Mesothelial cell of epicardium (in vitro differentiated cells): ENCODE measurements at places on chromosomes 2 and 18.
A peak's percentile ranks its signal among the peaks of the same experiment; 100 is the strongest.

- no peak overlapping the region for H3K27ac ChIP-seq
- H3K27me3 ChIP-seq: no peaks in the 10 kb centered on the region
- no peak for DNase-seq
- H3K4me3 ChIP-seq: no peak overlapping the region
- peaks cover 1% of the 10 kb centered on the region for H3K36me3 ChIP-seq
- H3K4me1 ChIP-seq: no peaks in the 10 kb centered on the region
Measured at GRCh38 chr18:72984290-72984689, 116.5 kb upstream of the NETO1 start.

- H3K36me3 ChIP-seq: no peaks in the 10 kb centered on the region
- no peak overlapping the region for H3K4me3 ChIP-seq
- no peak overlapping the region for H3K27ac ChIP-seq
- no peak for DNase-seq
- H3K27me3 ChIP-seq: no peaks in the 10 kb centered on the region
Measured at GRCh38 chr18:30044496-30044895, 998.0 kb downstream of the DSC3 start.

GRCh38 chr2:135685361-135685760 lies 56.3 kb upstream of the UBXN4 start:
- no peak overlapping the region for H3K4me3 ChIP-seq
- no peak overlapping the region for H3K27ac ChIP-seq
- no peaks in the 10 kb centered on the region for H3K27me3 ChIP-seq

GRCh38 chr2:18436503-18437005 lies 123.9 kb downstream of the RDH14 start:
- peaks cover 31% of the 10 kb centered on the region for H3K4me1 ChIP-seq
- no peak overlapping the region for H3K4me3 ChIP-seq
- no peaks in the 10 kb centered on the region for H3K27me3 ChIP-seq
- H3K36me3 ChIP-seq: no peaks in the 10 kb centered on the region
- no peak for DNase-seq
- no peak overlapping the region for H3K27ac ChIP-seq

DNA sequence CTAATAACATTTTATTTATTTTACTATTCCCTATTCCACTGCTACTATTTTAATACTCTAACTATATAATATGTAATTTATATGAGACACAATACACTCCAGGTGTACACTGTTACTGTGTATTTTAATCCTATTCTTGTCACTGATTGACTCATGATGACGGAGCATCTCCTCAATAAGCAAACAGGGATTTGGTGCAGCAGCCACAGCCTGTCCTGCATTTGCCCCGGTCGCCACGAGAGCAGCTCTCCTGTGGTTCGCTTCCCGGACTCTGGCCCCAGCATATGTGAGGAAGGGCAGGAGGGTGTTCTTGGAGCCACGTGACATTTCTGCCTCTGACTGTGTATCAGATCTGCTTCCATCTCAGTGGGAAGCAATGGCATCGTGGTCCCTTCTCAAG lies 74.1 kb upstream of the PXDN start:
- no peak overlapping the region for H3K4me3 ChIP-seq
- no peak overlapping the region for H3K27ac ChIP-seq
- H3K4me1 ChIP-seq: peaks cover 22% of the 10 kb centered on the region

- no peak overlapping the region for H3K27ac ChIP-seq
- no peak overlapping the region for H3K4me3 ChIP-seq
- H3K36me3 ChIP-seq: no peaks in the 10 kb centered on the region
- H3K4me1 ChIP-seq: peaks cover 20% of the 10 kb centered on the region
Measured at GRCh38 chr2:18440141-18440661, 120.3 kb downstream of the RDH14 start.

DNA sequence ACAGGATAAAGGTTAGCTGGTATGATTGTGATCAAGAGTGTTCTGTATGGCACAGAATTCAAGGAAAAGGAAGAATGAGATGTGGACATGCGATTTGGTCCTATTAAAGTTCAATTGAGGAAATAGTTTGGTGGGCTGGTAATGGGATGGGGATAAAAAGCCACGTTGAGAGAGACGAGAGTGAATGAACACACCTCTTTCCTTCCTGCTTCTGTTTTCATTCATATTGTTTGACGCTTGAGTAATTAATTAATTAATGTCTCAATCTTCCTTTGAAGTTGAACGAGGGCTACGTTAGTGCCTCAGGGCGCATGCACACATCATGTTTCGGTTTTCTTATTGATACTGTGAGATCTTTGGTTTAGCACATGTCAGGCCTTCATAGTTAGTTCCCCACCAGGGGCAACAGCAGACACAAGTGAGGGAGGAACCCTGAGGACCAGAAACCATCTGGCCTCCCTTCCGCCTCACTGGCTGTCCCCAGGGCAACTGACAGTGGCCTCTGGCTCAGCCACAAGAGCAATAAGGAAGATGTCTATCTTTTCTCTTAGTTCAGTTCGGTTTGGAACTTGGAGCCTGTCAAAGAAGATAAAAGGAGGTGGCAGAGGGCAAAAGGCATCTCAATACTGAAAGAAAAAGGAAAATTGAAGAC lies 116.0 kb downstream of the LIPG start:
- no peaks in the 10 kb centered on the region for H3K36me3 ChIP-seq
- peaks cover 21% of the 10 kb centered on the region for H3K4me1 ChIP-seq
- no peak for DNase-seq
- no peak overlapping the region for H3K4me3 ChIP-seq
- H3K27me3 ChIP-seq: peaks cover 9% of the 10 kb centered on the region

DNA sequence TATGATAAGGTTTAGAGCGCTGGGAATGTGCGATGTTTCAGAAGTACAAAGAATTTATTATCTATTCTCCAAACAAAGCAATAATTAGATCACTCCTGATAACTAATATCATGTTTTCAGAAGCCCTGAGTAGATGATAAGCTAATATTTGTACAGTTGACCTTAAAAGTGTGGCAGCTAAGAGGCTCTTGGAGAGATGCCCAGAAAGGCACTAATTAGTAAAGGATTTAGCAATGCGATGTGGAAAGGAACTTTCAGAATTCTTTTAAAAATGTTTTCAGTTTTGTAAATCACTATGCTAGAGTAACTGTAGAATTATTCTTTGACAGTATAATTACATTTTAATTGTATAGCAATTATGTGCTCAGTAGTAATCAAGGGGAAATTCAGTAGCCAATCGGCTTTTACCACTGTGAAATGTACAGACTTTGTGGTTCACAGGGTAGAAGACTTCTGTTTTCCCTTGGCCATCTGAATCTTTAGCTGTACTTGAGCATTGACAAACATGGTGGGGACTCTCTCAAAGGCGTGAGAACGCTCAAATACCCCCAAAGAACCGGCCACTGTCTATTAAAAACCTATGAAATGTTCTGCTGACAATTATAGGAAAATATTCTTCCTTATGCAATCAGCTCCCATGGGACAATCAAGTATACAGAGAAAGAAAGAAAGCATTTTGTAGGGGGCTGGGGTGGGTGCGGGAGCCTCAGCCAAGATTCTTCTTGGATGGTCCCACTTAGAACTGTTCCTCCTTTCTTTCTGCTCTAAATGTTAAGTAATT lies 262.8 kb upstream of the AGAP1 start:
- H3K27ac ChIP-seq: no peak overlapping the region
- DNase-seq: no peak
- no peaks in the 10 kb centered on the region for H3K36me3 ChIP-seq
- no peak overlapping the region for H3K4me3 ChIP-seq

GRCh38 chr2:133657591-133657990 lies 89.3 kb upstream of the NCKAP5 start:
- H3K36me3 ChIP-seq: no peaks in the 10 kb centered on the region
- H3K4me3 ChIP-seq: no peak overlapping the region
- no peak overlapping the region for H3K27ac ChIP-seq
- peaks cover 2% of the 10 kb centered on the region for H3K27me3 ChIP-seq

- H3K4me1 ChIP-seq: peaks cover 26% of the 10 kb centered on the region
- H3K27me3 ChIP-seq: no peaks in the 10 kb centered on the region
- H3K36me3 ChIP-seq: no peaks in the 10 kb centered on the region
- H3K27ac ChIP-seq: peak overlapping the region; percentile 13
Measured at GRCh38 chr2:78418021-78418420, 607.5 kb upstream of the REG3G start.

GRCh38 chr2:147607379-147607778 lies 237.4 kb upstream of the ACVR2A start:
- H3K36me3 ChIP-seq: peaks cover 2% of the 10 kb centered on the region
- H3K27ac ChIP-seq: no peak overlapping the region
- no peak for DNase-seq
- H3K27me3 ChIP-seq: no peaks in the 10 kb centered on the region
- no peak overlapping the region for H3K4me3 ChIP-seq
- H3K4me1 ChIP-seq: peaks cover 23% of the 10 kb centered on the region

GRCh38 chr2:235126768-235127167 lies 175.0 kb downstream of the SH3BP4 start:
- no peaks in the 10 kb centered on the region for H3K36me3 ChIP-seq
- DNase-seq: no peak

DNA sequence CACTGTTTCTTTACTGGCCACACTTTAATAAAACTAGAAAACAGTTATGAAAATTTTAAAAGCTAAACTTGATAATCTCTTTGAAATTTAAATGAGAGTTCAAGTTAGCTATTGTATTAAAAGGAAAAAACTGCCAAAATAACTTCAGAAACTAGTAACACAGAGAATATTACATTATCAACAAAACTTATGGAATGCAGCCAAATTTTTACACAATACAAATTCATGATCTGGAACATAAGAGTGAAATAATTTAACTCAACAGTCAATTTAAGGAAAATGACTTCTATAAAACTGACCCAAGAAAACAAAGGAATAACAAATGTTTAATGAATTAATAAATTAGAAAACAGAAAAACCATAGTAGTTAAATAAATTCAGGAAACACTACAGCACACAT lies 65.0 kb downstream of the TCF4 start:
- peak overlapping the region; percentile 39 for H3K27ac ChIP-seq
- H3K27me3 ChIP-seq: no peaks in the 10 kb centered on the region
- H3K4me3 ChIP-seq: no peak overlapping the region

DNA sequence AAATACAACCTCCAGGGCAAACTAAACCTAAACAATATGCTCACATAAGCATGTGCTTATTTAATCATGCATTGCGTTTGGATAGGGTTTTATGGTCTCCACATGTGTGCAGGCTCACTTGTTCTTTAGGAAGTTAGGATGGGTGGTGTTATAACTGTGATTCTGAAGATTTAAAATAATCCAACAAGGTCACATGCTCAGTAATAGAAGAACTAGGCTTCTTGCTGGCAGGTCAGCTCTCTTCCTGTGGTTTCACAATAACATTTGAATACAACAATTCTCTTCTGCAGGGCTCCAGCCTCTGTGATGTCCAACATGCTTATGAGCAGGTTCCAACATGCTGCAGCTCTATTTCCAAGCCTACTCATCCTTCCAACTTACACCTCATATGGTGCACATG lies 84.0 kb downstream of the MYL12B start:
- no peaks in the 10 kb centered on the region for H3K36me3 ChIP-seq
- peaks cover 5% of the 10 kb centered on the region for H3K4me1 ChIP-seq
- H3K27me3 ChIP-seq: no peaks in the 10 kb centered on the region
- DNase-seq: no peak
- H3K4me3 ChIP-seq: no peak overlapping the region

DNA sequence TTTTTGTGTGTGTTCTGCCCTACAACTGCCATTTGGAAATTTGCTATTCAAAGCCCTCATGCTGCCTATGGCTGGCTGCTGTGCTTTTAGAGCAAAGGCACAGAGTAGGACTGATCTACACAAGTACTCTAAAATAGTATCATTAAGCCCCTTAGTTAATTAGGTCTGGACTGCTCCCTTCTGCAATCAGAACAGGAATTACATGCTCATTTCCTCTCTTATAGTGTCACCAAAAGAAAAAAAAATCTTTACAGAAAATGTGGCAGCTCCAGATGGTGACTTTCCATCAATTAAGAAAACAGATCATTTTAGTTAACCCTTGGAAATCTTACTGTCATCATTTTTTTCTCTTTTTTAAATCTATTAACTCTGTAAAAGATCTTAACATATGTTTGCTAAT lies 337.5 kb downstream of the RIT2 start:
- H3K4me1 ChIP-seq: peaks cover 16% of the 10 kb centered on the region
- H3K27me3 ChIP-seq: no peaks in the 10 kb centered on the region
- H3K4me3 ChIP-seq: no peak overlapping the region
- no peak for DNase-seq
